Stimulated activated CD8-positive, alpha-beta memory T cell treated with anti-CD3 and anti-CD28 coated beads, Interleukin-4, amount 100 ng/mL, for 1 hour (primary cell): ENCODE measurements at places on chromosomes 16 and 17.

DNA sequence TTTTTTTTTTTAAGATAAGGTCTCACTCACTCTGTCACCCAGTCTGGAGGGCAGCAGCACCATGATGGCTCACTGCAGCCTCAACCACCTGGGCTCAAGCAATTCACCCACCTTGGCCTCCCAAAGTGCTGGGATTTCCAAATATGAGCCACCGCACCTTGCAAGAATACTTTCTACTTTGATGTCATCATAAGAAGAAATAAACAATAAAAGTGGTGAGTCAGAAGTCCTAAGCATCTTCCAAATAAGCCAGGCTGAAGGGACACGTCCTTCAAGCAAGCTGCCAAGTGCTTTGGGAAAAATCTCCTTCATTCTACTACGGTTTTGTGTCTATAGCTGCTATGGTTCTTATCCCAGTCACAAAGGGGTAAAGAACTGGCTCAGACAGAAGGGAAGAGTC, 20.3 kb downstream of the HASPIN start:
- no peak for DNase-seq

DNA sequence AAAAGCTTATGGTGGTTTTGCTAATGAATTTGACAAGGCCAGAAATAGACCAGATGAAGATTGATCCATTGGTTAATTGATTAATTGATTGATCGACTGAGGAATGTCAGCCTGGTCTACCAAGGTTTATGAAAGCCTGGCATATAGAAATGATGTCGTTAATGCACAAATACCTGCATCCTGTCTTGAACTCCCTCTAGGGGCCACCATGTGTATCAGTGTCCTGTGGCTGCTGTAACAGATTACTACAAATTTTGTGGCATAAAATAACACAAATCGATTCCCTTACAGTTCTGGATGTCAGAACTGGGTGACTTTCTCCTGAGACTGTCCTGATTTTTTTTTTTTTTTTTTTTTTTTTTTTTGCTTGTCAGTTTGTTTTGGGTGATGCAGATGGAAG, 553.2 kb downstream of the MAF start:
- no peak for DNase-seq

DNA sequence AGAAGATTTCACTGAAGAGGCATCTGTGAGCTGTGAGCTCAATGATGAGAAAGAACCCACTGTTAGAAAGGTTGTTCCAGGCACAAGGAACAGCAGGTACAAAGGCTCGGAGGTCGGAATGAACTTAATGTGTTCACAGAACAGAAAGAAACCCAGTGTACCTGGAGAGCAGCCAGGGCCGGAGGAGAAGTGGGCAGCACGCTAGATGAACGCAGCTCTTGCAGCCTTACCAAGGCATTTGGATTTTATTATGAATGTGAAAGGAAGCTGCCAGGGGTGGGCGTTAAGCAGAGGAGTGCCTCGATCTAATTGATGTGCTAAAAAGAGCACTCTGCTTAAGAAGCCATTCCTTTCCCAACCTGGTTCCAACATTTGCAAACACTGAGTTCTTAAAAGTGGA, 19.0 kb downstream of the EEF2K start:
- no peak for DNase-seq

- DNase-seq: no peak
Observed at GRCh38 chr17:35074711-35075707, 11.5 kb upstream of the RFFL start.

GRCh38 chr17:2042390-2042847, 597 bp downstream of the OVCA2 start:
- DNase-seq: no peak

GRCh38 chr17:61514491-61514890, 62.3 kb downstream of the TBX4 start:
- DNase-seq: no peak

- DNase-seq: no peak
Observed at GRCh38 chr16:80552277-80552676, 11.5 kb downstream of the DYNLRB2 start.

GRCh38 chr17:44793885-44794842, 35.4 kb downstream of the ADAM11 start:
- DNase-seq: no peak

DNA sequence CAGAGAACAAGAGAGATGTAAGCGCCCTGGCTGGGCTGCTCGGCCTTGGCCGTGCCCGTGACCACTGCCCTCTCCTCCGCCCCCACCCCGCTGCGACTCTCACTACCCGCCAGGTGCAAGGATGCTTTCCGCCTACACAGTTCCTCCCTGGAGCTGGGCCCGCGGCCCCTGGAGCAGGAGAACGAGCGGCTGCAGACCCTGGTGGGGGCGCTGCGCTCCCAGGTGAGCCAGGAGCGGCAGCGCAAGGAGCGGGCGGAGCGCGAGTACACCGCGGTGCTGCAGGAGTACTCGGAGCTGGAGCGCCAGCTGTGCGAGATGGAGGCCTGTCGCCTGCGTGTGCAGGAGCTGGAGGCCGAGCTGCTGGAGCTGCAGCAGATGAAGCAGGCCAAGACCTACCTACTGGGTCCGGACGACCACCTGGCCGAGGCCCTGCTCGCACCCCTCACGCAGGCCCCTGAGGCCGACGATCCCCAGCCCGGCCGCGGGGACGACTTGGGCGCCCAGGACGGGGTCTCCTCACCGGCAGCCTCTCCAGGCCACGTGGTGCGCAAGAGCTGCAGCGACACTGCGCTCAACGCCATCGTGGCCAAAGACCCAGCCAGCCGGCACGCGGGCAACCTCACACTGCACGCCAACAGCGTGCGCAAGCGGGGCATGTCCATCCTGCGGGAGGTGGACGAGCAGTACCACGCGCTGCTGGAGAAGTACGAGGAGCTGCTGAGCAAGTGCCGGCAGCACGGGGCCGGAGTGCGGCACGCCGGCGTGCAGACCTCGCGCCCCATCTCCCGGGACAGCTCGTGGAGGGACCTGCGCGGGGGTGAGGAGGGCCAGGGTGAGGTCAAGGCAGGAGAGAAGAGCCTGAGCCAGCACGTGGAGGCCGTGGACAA, 9.2 kb upstream of the MRPL58 start:
- no peak for DNase-seq
